ENCODE measurements at places on chromosomes 2 and 18.

- DNase-seq, result no peak
Observed at GRCh38 chr2:136137982-136138381, 20.0 kb upstream of the CXCR4 start.

- DNase-seq, result no peak
Observed at GRCh38 chr2:80080957-80081356, 223.6 kb downstream of the LRRTM1 start.

- peak; percentile 84 for DNase-seq
Observed at GRCh38 chr18:23828426-23828825, 139.2 kb downstream of the LAMA3 start.

DNA sequence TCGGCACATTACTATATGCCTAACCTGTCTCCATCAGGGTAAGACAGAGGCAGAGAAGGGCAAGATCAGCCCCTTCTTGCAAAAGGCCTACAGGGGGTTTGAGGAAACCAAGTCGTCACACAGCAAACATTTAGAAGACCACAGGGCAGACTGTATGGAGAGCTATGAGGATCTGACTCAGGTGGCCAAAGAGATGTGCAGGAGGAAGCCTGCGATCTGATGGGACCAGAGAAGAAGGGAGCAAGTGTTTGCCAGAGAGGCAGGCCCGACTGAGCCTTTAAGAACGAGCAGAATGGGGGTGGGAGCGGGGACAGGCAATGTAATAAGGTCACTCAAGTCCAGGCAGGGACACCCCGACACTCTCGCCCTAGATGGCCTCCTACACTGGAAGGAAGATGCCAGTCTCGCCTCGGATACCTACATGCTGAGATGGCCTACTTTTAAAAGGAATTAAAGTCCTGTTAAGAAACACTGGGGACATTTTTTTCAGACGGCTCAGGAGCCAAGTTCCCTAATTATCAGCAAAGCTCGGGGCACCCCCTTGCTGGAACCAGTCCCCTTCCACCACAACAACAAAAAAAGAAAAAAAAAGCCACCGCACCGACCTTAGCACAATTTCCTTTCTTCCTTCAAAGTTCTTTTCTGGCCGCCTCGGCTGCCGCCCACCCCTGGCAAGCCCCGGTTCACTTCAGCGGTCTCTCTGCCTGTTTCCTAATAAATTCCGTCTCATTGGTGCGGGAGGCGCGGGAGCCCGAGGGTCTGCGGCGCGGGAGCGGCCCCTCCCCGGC is 1.5 kb downstream of the SFXN5 start:
- peak; percentile 29 for DNase-seq

DNA sequence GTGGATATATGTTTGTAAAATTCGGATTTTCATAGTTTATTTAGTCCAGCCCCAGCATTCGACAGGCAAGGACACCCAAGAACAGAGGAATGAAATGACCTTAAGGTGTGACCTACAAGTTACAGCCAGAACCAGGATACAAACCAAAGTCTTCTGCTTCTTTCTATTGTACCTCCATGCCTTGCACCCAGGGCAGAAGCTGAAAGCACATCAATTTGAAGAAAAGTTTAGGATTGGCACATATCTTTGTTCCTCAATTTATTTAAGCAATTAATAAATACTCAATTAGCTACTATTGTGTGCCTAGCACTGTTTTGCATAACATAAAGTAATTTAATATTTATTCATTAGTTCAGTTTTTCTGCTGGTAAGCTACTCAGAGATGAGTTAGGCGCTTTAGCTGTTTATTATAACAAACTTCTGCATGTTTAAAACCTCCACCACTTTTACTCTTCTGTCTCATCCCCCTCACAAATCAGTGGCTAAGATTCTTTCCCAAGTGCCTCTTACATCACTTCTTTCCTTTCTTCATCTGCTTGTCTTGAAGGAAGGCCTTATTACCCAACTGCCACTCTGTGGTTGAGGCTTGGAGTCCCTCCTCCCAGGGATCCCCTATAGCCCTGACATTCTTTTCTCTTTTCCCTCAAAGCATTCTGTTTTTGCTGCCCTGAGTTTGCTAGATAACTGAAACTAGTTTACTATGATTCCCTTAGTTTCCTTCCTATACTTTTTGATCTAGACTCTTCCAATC is 37.1 kb upstream of the DARS1 start:
- DNase-seq, result no peak

DNA sequence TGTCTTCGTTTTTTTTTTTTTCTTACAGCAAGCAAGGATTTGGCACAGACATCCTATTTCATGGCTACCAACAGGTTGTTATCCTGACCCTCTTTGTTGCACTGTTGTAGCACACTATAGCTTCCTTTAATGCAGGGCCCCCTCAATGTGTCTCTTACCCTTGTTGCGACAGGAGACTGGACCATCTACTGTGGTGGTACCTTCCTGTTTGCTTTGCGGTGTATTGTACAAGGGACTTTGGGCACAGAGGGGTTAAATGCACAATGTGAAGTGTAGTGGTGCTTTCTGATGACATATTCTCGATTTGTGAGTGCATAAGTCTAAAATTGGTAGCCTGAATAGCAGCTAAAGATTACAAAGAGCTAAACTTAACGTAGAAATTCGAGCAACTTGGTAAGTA is 27.5 kb downstream of the CCNT2 start:
- no peak for DNase-seq

GRCh38 chr18:25661831-25662230 is 309.9 kb upstream of the ZNF521 start:
- DNase-seq, result no peak

DNA sequence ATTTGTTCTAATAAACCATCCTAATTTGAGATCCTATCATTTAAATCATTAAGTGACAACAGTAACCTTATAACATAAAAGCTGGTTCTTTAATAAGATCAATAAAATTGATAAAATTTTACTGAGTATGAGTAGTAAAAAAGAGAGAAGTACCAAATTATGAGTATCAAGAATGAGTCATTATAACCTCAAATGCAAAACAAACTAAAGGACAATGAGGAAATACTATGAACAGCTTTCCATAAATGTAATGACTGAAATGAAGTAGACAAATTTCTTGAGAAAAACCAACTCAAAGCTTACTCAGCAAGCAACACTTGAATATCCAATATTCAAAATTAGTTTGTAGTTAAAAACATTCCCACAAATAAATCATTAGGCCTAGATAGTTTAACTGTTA is 433.0 kb downstream of the ZEB2 start:
- DNase-seq, result peak; percentile 21

DNA sequence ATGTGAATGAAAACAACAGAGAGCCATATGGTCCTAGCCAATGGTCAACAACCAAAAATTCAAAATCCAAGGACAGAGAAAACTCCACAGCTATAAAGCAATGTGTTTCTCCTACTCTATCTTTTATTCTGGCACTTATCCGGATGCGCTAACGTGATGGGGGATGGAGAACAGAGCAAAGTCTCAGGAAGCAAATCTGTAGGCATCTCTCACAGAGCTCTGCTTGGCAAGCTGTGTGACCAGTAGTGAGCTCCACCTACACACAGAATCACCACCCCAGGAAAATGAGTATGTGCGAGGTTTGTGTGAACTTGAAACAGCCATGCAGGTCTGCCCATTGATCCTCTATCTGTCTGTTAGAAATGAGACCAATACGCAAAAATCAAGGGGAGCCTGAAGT is 584.3 kb downstream of the BCL11A start:
- no peak for DNase-seq

DNA sequence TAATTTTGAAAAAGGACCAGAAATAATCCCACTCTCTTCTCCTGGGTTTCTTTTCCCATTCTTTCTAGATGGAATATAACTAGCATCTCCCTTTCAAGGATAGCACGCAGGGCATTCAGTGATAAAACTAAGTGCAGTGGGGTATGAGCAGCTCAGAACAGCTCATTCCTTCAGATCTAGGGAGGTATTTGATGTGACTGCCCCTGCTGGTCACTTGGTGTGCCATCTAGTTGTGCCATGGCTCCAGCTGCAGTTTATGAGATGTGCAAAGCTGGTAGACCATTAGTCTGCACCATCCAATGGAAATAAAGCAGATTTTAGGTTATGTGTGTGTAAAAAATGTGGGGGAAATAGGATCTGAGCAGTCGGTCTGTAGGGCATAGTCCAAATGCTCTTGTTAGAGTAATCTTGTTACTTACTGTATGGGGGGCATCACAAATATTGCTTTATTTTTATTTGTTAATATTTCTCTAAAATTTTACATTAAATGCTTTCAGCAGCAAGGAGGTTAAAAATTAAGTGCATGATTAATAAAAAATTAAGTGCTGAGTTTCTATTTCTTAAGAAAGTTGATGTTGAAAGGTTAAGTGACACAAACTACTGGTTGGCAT is 38.9 kb downstream of the CTAGE1 start:
- peak; percentile 62 for DNase-seq

GRCh38 chr2:43284967-43285366 is 58.6 kb upstream of the ZFP36L2 start:
- no peak for DNase-seq

- DNase-seq, result no peak
Observed at GRCh38 chr2:168233726-168234406, 13.5 kb downstream of the STK39 start.

GRCh38 chr2:10835052-10835970 is 22.7 kb upstream of the PDIA6 start:
- DNase-seq, result peak; percentile 60

DNA sequence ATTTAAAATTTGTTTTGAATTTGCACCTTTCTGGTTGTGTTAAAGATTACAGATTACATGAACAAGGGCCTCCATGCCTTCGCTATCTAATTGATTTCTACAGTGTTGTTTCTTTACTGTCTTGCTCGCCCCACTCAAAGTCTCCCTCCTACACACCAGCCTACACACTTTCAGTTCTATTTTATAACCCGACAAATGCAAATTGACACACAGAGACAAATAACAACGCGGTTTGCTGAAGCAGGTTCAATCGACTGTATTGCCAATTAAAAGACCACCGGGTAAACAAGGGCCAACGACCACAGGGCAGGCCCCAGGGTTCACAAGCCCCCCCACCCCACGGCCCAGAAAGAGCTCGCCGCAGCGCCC is 869 bp downstream of the STARD7 start:
- DNase-seq, result no peak

- no peak for DNase-seq
Observed at GRCh38 chr2:137689549-137689948, 274.7 kb upstream of the HNMT start.

DNA sequence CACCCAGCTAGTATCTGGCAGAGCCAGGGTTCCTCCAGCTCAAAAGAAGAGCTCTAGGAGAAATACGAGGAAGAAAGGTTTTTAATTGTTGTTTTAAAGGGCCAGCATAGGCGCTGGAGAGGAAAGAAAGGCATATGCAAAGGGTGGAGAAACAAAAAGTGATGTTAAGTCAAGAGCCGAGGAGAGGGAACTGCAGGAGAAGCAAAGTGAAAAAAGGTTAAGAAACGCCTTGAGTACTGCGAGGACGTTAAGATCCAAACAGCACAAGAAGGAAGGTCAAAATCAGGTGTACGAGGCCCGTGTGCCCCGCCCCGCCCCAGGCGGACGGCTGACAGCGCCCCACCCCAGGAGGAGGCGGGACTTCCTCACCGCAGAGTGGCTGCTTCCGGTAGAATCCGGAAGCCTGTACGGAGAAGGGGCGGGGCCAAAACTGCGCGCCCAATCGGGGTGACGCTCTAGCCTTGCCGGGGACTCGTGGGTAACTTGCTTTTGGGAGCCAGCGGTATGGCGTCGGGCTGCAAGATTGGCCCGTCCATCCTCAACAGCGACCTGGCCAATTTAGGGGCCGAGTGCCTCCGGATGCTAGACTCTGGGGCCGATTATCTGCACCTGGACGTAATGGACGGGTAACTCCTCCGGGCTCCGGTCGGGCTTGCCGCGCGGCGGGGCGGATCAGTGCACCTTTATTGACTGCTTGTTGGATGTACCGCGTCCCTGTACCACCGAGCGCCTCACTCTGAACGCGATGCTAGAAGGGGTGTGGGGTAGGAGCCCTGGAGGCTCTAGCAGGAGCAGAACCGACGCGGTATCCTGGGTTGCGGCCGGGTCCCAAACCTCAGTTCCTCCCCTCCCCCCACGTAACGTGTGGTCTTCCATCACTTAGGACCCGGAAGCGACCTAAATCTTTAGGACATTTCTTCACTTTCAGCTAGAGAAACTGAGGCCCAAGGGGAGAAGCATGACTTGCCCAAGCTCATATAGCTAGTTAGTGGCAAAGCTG is at the start of gene RPE:
RPE (plus strand) TSS at position 481 of the 1,000 bp plus-strand sequence; CDS start at position 505, 24 bp downstream.
- DNase-seq, result peak; percentile 97

- DNase-seq, result no peak
Observed at GRCh38 chr2:219272995-219273394, 6.2 kb upstream of the DNAJB2 start.

- peak; percentile 14 for DNase-seq
Observed at GRCh38 chr18:7164323-7165004, 46.9 kb upstream of the LAMA1 start.

DNA sequence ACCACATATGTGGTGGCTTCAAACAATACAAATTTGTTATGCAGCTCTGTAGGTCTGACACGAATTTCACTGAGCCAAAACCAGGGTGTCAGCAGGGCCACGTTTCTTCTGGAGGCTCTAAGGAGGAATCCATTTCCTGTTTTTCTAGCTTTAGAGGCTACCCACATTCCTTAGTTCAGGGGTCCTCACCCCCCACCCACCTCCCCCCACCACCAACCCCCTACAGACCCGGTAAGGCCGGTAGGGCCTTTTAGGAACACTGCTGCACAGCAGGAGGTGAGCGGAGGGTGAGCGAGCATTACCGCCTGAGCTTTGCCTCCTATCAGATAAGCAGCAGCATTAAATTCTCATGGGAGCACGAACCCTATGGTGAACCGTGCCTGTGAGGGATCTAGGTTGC is 10.6 kb upstream of the SLC39A10 start:
- no peak for DNase-seq

DNA sequence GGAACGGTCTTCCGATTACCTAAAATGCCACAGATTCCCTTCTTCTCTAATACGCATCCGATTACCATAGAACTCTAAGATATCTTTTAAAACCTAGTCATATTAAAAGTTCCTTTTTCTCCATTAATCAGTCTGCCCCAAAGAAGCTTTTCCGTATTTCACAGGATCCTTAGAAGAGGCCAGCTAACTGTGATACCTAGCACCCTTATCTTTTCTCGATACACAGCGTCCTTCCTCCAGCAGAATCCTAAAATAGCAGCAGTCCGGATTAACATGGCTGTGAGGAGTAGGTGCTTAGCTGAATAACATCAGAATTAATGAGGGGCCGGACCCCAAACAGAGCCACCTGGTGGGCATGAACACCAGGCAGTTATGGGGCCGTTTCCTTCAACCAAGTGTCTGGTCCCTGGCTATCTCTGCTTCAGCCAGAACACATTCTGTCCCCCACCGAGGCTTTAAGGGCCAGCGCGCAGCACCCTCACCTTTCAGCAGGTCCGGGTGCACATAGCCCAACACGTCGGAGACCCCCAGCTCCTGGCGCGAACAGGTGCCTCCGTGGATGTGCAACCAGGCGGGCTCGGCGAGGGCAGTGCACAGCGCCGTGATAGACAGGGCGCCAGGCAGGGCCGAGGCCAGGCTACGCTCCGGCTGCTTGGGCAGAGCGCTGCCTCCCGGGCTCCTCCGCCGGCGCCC is 995 bp downstream of the TMEM127 start:
- peak; percentile 39 for DNase-seq

- peak; percentile 90 for DNase-seq
Observed at GRCh38 chr2:196293751-196294515, 122.6 kb upstream of the STK17B start.

Measured in epithelial cell of esophagus (primary cell).